Renal cortex interstitium (tissue), 15 donors: ENCODE measurements at places on chromosomes 5 and 9. TPM values are rescaled to one million over a fixed set of nuclear protein-coding genes. Genes with fewer than 3 reads are reported as not detected.

Gene ABCA2
- polyA plus RNA-seq: 43.4 TPM

- no peak for DNase-seq
Observed at GRCh38 chr5:76527685-76528161, 95.5 kb downstream of the F2RL2 start.

DNA sequence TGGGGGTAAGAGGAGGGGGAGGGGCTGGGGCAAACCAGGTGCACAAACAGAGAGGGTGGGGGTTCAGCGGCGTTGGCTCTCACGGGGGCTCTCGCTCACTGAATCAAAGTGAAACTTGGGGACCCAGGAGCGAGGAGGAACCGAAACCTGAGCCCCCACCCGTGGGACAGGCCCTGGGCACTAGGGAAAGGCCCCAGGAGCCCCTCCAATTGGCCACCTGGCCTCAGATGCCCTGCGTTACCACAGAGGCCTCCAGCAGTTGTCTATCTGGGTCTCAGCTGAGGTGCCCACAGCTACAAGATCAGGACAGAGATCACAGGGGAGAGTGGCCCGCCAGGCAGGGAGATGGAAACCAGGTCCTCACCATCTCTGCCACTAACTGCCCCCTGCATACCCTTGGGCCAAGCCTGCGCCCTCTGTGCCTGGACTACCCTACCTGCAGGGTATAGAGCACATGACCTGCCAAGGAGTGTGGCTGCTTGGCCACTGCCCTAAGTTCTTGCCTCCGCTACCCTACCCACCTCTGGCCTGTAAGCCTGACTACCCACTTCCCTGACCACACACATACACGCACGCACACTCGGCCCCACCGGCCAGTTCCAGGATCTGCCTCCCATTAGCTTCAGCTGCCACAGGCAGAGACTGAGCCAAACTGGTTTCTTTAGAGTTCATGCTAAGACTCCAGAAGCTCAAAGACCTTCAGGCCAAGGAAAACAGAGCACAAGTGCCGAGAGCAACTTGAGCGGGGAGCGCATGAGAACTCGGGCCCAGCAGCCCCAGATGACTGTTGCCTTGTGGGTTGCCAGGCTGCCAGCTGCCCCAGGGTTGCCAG, 39.9 kb downstream of the PAX5 start:
- no peak for DNase-seq

Gene SLC6A19
- polyA plus RNA-seq: 83.3 TPM

Gene GABRA1
- not detected for polyA plus RNA-seq

- no peak for DNase-seq
Observed at GRCh38 chr9:136093995-136094881, 851 bp downstream of the NACC2 start.

GRCh38 chr5:113278976-113279375, 155.8 kb downstream of the TSSK1B start:
- DNase-seq: no peak

- no peak for DNase-seq
Observed at GRCh38 chr9:21316032-21316842, 11.1 kb upstream of the IFNA5 start.

DNA sequence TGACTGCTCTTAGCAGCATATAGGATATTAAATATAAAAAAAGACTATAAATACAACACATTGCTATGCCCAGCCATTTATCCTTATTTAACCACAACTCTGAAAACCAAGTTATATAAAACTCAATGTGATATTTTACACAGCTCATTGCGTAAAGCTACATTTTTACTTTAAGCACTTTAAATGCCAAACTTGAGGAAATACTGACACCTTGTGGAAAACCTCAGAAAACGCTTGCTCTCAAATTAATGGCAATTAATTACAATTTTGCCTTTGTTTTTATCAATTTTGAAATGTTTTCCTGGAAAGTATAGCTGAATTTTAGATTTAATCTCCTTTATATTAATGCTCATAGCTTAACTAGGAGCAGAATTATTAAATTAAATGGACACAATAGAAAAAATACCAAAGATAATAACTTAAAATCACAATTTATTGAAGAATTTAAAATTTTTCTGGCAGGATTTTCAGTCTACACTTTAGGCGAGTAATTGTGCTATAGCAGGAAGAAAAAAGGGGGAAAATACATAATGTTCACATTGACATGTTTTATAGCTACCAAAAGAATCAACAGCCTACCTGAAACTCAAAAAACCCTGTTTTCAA, 25.2 kb upstream of the PLAC8L1 start:
- DNase-seq: peak; percentile 16

DNA sequence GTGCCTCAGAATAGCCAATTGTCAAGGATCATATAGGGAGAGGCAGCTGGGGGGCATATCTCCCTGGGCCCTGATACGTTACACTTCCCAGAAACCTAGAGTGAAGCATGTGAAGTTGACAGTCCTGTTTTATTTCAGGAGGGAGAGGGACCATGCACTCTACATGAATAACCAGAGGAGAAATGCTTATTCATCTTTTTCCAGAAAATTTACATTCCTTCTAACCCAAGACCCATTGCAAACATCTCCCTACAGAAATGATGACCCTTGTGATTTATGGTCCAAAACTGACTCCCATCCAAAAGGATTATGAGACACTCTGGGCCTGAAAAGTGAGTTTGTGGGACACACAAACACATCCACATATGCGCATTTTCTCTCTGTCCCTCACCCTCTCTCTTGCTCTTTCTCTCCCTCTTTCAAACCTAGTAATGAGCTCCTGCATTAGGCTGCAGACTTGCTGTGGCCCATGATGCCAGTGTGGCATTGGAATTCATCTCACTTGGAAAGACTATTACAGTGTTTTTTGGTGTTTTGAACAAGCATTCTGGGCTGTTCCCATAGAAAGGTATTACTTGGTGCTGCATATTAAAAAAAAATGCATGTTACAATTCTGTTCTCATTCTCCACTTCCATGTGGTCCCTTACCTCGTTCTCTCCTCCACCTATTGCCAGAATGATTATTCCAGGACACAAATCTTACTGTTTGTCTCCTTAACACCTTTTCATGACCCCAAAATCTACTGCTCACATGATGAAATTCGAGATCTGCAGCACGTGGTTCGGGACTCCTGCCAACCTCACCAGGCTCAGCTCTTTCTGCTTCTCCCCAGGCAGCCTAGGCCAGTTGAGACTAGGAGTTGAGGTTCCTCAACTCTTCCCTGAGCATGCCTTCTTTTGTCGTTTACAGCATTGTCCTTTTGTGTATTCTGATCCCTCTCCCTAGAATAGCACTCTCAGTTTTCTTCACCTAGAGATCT, 451.3 kb upstream of the KLF4 start:
- DNase-seq: no peak

DNA sequence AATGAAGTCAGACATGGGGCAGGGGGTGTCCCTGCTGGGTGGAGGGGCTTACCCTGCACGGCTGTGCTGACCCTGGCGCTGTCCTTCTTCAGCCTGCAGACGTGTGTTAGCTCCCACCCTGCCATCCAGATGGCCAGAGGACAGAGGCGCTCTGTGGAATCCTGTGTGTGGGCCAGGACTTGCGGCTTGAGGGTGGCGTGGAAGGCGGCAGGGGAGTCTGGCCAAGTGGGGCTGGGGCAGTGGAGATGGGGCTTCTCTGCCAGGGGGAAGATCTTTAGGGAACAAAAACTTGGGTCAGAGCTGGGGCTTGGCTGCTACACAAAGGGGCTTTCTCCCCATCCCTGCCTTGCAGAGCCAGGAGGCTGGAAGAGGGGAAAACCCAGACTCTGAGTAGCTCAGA, 46.5 kb upstream of the SYNPO start:
- DNase-seq: no peak

Gene TLE1
- 66.2 TPM for polyA plus RNA-seq

DNA sequence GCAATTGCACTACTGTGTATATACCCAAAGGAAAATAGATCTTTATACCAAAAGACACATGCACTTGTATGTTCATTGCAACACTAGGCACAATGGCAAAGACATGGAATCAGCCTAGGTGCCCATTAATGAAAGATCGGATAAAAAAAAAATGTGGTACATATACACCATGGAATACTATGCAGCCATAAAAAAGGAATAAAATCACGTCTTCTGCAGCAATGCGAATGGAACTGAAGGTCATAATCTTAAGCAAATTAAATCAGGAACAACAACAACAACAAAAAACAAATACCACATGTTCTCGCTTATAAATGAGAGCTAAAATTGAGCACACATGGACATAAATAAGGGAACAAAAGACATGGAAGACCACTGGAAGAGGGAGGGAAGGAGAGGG, 266.7 kb upstream of the CDH18 start:
- no peak for DNase-seq

DNA sequence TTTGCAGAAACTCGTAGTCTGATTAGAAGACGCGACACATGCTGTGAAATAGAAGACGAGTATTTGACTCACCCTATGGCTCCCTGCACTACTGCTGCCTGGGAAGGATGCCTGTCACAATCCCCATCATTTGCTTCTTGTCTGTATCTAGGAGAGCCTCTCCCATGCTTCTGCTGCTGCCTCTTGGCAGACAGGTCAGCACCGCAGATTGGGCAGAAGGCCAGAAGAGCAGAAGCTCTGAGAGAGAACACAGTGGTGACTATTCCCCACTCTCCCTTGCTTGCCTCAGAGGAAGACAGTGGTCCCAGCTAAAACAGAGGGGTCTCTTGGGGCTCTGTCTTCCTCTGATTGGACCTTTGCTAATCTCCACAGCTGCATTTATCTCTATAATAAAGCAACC, 84.0 kb upstream of the SMIM32 start:
- DNase-seq: no peak

- no peak for DNase-seq
Observed at GRCh38 chr5:148734518-148734917, 80.2 kb upstream of the HTR4 start.

Gene FBP2
- not detected for polyA plus RNA-seq

- DNase-seq: no peak
Observed at GRCh38 chr5:94832685-94833084, 214.2 kb downstream of the SLF1 start.

Gene OR1N1
- not detected for polyA plus RNA-seq

Gene GCNT1
- polyA plus RNA-seq: 4.8 TPM

GRCh38 chr9:115888131-115888530, 265.5 kb upstream of the PAPPA start:
- DNase-seq: no peak

Gene IFNA21
- not detected for polyA plus RNA-seq

GRCh38 chr9:16453390-16453789, 417.1 kb downstream of the BNC2 start:
- no peak for DNase-seq

Gene LECT2
- polyA plus RNA-seq: 5.1 TPM

- DNase-seq: no peak
Observed at GRCh38 chr5:39208471-39208870, 10.9 kb downstream of the FYB1 start.

GRCh38 chr5:171475596-171475995, 56.1 kb downstream of the FGF18 start:
- no peak for DNase-seq

Gene SLC36A3
- polyA plus RNA-seq: not detected

Gene ZNF300
- polyA plus RNA-seq: 44.1 TPM

- no peak for DNase-seq
Observed at GRCh38 chr5:134143431-134143830, 28.9 kb downstream of the TCF7 start.
